NCI-H446 (cell line): ENCODE measurements at places on chromosomes 7 and 10.

- DNase-seq: no peak
Observed at GRCh38 chr7:3043544-3044371, at the start of gene CARD11. Gene CARD11 (minus strand): TSS chr7:3043867. CDS start chr7:2958506, 85,361 bp downstream.

- DNase-seq: no peak
Observed at GRCh38 chr7:139727151-139727705, 50.6 kb downstream of the HIPK2 start.

GRCh38 chr10:68231106-68231816, 652 bp downstream of the ATOH7 start:
- peak; percentile 62 for DNase-seq

DNA sequence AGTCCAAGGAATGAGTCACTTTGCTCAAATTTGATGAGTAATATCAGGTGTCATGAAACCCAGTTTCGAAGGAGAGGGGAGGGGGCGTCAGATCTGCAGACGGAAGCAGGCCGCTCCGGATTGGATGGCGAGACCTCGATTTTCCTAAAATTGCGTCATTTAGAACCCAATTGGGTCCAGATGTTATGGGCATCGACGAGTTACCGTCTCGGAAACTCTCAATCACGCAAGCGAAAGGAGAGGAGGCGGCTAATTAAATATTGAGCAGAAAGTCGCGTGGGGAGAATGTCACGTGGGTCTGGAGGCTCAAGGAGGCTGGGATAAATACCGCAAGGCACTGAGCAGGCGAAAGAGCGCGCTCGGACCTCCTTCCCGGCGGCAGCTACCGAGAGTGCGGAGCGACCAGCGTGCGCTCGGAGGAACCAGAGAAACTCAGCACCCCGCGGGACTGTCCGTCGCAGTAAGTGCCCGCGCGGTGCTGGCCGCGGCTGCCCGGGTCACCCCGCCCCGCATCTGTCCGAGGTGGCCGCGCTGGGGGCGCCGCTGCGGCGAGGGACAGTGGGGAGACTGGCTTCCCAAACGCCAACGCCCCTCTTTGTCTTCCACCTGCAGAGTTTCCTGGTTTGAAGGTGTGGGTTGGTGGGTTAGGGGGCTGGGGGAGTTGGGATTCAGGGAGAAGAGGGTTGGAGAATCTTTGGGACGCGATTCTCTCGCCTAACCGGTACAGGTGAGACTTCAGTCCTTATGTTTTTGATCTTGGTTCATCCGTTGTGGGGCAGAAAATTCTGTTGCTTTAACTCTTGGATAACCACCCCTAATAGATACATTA, at the start of gene TAC1:
Gene TAC1 (plus strand): TSS at position 351 of the 829 bp plus-strand sequence. CDS start 527 bp downstream, outside the sequence.
- DNase-seq: no peak

DNA sequence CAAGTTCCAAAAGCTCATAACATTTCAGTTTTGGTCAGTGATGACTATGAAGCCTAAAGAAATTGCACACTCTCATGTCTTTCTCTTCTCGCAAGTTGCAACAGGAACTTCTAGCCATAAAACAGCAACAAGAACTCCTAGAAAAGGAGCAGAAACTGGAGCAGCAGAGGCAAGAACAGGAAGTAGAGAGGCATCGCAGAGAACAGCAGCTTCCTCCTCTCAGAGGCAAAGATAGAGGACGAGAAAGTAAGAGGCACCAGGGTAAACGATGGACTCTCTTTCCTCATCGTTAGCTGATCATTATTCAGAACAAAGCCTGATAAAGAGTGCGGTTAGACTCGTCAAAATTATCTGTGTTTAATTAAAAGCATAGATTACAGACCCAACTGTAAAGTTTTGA, 94.7 kb downstream of the HDAC9 start:
- no peak for DNase-seq

DNA sequence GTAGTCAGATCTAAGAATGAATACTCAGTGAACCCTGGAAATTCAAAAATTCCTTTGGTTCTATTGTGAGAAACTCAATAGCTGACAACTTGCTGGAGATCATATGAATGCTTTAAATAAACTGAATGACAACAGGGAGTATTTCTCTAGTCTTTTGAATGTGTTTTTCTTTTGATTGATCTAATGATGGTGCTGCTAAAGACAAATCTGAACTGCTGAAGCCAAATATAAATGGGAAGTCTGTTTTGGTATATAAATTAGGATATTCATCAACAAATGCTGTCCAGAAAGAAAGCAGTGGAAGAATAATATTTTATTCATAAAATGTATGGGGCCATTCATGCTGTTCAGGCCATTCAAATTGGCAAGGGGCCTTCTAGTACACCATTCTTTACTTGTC, 79.4 kb downstream of the ITGB1 start:
- no peak for DNase-seq

GRCh38 chr7:18145160-18145559, 117.5 kb upstream of the PRPS1L1 start:
- no peak for DNase-seq

GRCh38 chr7:46900312-46901263, 681.3 kb downstream of the TNS3 start:
- DNase-seq: peak; percentile 2

DNA sequence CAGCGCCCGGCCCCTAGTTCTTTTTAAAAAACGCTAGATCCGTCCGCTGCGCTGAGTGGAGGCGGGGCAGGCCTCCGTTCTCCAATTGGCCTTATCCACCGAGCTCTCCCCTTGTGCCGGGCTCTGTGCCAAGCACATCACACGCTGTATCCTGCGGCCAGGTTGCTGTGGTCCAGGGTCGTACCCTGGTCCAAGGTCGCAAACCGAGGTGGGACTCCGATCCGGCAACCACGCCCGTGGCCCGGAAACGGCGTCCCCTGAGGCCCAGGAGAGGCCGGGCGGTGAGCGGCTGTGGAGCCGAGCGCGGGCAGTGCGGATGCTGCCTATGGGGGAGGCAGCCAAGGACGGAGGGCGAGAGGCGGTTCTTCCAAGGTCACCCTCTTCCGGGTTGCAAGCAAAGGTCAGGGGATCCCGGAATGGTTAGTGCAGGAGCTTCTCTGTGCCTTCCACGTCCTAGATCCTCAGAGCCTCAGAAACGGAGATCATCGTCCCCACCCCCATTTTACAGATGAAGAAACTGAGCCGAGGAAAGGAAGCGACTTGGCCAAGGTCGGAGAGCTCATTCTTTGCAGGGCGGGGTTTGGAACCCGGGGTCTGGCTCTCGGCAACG, 72.4 kb upstream of the LRRC4 start:
- no peak for DNase-seq

DNA sequence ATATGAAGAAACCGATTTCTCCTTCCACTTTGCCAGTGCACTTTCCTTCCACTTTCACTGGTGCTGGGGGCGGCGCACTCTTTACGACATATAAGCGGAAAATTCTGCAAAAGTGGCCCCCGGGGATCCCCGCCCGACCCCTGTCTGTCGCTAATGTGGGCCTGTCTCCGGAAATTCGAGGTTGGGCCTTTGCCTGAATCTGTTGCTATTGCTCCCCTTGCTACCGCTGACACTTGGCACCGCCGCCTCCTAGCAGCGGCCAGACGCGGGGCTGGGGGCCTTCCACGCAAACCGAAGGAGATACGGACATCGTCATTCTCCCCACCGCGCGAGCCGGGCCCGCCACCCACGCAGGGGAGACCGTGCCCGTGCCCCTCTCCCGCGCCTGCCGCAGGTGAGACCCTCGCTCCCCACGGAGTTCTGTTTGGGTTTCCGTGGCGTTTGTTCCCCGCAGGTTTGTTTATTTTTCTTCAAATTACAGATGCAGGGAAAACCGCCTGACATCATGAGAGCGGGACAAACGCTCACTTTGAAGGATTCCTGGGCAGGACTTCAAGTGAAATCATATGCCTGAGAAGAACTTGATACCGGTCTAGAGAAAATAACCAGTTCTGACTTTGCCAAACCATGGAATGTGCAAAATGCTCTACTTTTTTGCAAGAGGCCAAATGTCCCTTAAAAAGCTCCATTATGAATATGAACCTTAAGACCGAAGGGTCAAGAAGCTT, 5.0 kb downstream of the TWIST1 start:
- no peak for DNase-seq

- no peak for DNase-seq
Observed at GRCh38 chr10:104286939-104287338, 18.0 kb downstream of the GSTO2 start.

DNA sequence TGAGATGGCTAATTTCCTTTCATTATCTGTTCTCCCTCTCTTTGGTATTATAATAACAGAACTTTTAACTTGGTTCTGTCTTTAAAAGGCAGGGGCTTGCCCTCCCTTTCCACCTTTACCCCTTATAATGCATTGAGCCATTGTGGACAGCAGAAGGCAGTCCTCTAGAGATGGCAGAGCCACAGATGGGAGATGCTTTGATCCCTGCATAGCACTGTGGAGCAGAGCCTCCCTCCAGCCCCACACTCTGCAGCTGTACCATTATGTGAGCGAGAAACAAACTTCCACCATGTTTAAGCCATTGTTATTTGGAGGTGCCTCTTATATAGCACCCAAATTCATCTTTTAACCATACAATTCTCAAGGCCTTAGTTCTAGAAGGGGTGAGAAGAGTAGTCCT, 78.4 kb downstream of the SEC23IP start:
- DNase-seq: no peak

DNA sequence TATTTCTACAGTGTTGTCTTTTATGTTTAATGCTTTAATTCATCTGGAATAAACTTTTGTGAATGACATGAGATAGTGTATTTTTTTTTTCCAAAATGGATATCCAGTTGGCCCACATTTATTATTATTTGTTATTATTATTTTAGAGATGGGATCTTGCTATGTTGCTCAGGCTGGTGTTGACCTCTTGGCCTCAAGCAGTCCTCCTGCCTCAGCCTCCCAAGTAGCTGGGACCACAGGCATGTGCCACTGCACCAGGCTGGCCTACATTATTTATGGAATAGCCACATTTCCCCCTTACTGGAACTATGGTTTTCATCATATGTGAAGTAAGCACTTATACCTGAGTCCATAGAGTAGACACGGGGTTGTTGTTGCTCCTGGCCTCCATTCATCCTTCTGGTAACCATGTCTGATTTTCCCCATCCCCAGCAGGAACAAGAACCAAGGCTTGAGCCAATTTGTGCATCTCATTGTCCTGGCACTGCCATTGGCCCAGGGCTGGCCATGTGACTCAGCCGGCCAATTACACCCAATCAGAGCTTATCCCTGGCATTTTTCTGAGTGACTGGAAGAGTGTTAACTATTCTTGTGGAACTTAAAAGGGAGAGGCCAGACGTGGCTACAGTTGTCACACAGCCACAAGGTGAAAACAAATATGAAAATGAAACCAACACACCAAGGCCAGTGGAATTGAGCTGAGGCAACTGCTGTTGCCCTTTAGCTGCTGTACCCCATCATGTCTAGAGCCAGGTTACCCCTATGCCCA, 23.1 kb downstream of the PRF1 start:
- DNase-seq: no peak

GRCh38 chr7:34569975-34570699, 87.9 kb upstream of the NPSR1 start:
- DNase-seq: no peak

DNA sequence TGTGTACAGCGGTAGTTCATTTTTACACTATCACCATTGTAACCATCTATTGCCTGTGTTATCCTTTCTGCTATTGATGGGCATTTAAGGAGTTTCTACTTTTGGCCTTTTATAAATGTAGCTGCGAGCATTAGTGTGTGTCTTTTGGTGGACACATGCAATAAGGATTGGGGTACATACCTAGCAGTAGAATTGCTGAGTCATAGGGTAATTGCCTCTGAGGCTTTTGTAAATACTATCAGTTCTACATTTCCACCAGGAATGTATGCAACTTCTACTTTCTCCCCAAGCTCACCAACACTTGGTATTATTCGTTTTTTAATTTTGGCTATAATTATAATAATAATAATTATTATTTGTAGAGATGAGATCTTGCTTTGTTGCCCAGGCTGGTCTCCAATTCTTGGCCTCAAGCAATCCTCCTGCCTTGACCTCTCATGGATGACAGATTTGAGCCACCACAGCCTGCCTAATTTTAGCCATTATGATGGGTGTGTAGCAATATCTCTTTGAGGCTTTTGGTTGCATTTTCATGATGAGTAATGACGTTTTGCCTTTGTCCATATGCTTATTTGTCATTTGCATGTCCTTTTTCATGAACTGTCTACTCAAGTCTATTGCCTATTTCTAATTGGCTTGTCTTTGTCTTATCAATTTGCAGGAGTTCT, 277.0 kb downstream of the ACTR3B start:
- no peak for DNase-seq

DNA sequence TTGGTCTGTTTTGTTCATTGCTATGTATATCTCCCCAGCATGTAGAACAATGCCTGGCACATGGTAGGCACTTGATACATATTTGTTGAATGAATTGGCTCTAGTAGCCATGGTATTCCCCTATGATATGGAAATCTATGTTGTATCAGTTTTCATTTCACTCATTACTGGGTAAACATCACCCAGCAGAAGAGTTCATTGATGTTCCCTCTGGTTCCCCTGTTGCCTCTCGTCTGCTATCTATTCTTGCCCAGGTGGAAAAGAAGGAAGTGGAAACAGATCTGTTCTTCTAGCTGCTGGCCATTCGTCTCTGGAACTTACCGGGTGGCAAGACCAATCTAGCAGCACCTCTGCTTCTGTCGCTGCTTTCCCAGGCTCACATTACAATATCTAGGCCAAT, 71.5 kb downstream of the LRRC4 start:
- DNase-seq: no peak

DNA sequence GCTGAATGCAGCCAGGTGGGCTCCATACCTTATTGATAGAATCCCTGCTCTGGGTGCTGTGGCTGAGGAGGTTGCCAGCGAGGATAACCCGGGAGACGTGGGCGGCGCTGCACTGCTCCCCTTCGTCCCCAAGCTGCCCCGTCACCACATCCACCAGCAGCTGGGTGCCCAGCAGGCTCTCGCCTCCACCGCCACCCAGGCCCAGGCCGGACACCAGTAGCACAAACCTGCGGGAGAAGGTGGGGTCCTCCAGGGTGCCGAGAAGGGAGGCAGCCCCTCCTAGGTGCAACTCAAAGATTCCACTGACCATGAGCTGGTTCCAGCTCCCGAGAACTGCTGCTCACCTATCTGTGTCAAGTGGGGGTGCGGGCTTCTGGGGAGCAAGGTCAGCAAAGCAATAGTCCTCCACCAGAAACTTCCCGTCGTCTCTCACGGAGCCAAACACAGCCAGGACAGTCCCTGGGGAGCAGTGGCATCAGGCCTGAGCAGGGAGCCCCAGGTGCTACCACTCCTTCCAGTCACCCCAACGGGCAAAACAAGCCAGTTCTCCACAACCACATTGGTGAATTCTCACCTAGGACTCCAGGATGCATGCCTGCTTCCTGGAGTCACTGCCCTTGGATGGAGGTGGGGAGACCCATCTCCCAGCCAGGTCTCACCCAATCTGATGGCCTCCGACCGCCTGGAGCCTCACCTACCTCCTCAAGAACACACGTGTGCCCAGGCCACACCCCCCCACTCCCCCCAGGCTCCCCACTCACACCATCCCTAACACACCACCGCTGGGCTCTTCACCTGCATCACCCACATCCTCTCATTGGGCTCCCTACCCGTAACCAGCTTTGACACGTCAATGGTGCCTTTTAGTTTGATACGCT, 6.3 kb downstream of the POLD2 start:
- DNase-seq: no peak

GRCh38 chr7:28182071-28182471, 1.5 kb upstream of the JAZF1 start:
- DNase-seq: no peak
